Large intestine (tissue), 12 donors: ENCODE measurements at places on chromosomes 7 and 10.

- DNase-seq: no peak
Measured at GRCh38 chr7:130334274-130334673, 10.3 kb upstream of the CPA5 start.

DNA sequence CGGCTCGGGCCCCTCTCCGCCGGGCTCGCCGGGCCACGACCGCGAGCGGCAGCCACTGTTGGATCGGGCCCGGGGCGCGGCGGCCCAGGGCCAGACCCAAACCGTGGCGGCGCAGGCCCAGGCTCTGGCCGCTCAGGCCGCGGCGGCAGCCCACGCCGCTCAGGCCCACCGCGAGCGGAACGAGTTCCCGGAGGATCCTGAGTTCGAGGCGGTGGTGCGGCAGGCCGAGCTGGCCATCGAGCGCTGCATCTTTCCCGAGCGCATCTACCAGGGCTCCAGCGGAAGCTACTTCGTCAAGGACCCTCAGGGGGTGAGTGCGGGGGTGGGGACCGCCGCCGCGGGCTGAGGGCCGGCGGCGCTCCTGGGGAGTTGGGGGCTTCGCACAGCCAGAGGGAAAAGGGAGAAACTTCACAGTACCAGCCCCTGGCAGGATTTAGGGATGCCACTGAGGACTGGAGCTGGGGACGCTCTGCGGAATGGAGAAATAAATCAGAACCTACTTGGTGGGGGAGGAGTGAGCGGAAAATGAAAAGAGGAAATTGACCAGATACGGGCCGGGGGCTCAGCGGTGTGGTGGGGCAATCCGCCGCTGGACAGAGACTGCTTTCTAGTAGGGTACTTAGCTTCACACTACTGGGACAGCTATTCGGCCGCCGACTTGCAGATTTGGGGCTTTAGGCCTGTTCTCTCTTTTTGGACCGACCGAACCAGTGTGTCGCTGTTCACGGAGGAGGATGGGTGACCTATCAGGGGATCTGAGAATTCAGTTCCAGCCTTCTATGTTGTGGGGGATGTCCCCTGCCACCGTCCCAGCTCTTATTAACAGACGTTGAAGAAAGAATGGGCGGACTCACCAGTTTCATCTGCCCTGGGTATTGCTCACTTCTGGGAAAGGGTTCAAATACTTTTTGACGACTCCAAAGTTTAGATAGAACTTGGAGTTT, 669 bp downstream of the PI4K2A start:
- DNase-seq: no peak

GRCh38 chr10:122475100-122475499, 13.7 kb downstream of the HTRA1 start:
- no peak for DNase-seq

DNA sequence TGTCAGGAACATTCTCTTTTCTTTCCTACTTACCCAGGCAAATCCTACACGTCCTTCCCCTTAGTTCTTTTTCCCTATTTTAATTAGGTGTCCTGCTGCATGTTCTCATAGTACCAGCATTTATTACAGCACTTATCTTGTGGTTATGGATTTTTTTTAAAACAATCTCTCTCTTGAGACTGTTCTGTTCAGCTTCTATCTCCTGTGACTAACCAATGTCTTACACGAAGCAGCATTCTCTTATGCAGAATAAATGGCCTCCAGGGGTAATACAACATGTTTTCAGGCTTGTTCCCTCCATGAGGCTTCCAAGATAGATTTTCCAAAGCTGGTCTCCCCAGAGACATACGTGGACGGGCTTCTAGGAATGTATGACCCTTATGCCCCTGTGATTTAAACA, 1096.1 kb upstream of the CELF2 start:
- DNase-seq: no peak

GRCh38 chr7:34074421-34074820, 169.1 kb downstream of the BMPER start:
- DNase-seq: no peak
